ENCODE measurements at places on chromosomes 6 and 20.

DNA sequence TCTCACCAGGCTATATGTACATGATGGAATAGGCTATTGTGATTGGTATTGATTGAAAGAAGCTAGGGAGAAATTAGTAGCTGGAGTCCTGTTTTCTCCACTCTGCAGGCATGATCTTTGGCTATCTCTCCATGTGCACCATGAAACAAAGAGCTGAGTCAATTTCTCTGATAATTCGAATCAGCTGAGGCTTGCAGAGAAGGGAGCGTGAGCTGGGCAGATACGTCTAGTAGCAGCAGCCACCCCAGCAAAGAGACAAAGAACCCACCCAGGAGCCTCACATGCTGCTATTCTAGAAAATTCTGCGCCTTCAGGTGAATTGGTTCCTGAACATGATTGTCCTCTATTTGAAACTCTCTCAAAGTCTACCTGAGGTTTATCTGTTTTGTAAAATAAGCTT, 6.9 kb upstream of the SGK1 start:
- no peak for DNase-seq

DNA sequence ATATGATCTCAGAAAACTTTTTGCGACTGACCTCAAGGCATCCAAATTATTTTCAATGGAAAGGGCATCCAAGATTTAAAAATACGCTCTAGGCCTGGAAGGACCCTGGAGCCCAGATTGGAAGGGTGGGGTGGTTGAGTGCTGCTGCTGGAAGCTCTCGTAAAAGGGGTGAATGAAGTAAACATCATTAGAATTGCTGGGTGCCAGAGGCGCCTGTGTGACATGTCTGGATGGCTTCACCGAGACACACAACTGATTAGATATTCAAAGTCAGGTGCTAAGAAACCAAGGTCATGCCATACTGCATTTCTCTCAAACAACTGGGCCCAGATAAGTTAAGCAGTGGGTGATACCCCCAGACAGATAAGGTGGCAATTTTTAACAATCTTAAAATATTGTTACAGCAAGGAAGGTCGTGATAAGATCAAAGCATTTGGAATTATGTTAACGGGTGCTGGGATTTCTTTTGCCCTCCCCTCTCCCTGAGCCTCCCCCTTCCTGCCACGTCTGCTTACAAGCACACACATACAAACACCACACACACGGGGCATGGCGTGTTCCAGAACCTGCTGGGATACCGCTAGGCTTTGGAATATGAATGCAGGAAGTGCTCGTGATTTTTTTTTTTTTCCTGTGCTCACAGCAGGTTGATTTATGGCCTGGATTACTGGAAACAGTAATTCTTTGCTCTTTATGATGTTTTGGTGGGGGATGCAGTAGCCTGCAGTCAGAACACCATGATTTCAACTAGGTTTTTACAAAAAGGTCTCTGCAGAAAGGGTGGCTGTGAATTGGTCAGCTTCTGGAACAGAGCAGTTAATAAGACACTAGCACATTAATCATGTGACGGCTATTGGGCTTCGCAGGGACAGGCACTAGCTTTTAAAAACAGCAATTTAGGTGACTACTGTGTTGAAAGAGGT, 551.2 kb downstream of the QKI start:
- no peak for DNase-seq

DNA sequence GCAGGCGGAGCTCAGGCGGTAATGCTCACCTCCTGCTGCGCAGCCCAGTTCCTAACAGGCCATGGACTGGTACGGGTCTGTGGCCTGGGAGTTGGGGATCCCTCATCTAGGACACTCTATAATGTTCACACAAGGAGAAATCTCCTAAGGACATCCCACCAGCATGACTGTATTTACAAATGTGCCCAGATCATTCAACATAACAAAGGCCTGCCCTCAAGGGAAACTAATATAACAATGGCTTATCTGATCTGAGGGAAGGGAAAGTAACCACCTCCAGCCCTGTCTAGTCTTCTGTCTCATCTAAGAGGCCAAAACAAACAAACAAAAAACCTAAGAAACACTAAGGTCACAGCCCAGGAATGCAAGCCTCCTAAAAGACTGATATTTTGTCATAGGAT, 232.8 kb downstream of the RNGTT start:
- peak; percentile 34 for DNase-seq

- no peak for DNase-seq
These were observed at the start of gene EEF1A2 for GRCh38 chr20:63498960-63499337. Gene EEF1A2 (minus strand): TSS chr20:63499083. CDS start chr20:63497763, 1,320 bp downstream.

- no peak for DNase-seq
These were observed 342.1 kb upstream of the NRSN1 start for GRCh38 chr6:23783901-23784300.

GRCh38 chr6:149209871-149210775, 107.4 kb upstream of the TAB2 start:
- peak; percentile 77 for DNase-seq

GRCh38 chr6:40640599-40641227, 53.5 kb upstream of the LRFN2 start:
- no peak for DNase-seq
